Activated T-cell treated with anti-CD3 and anti-CD28 coated beads, Interleukin-2, amount 50 U/mL, for 4 hours (primary cell): ENCODE measurements at places on chromosomes 16 and 17. TPM values are rescaled to one million over a fixed set of nuclear protein-coding genes. Genes with fewer than 3 reads are reported as not detected.

The CDH1 gene
- total RNA-seq: 1.3 TPM

DNA sequence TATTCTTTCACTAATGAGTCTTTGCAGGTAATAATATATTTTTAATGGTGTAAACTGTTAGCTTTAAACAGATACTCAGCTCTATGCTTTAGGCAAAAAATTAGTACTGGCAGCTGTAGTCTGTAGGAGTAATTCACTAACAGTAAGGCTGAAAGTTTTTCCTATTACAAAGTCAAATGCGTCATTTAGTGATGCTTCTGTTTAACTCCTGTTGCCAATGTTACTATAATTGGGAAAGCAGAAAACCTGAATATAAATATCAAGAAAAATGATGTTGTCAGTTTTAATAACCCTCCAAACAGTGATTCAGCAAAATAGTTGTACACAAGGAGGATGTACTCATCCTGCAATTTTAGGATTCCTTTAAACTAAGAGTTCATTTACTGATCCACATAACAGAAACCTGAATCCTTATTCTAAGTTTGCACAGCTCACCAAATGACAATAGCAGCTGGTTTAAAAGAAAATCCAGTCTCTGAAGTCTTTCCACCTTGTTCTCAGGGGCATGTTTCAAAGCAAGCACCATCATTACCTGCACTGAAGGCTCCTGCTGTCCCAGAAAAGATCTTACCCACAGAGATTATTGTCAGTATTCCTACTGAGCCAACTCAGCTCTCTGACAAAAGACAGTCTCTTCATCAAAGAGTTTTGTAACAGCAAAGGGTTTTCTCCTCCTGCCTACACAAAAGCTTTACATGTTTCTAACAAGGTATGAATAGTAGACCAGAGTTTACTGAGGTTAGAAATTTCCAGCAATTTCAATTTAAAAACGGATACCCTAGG, 4.2 kb downstream of the CDR2 start:
- DNase-seq: no peak

The TMC8 gene
- 69.4 TPM for total RNA-seq

The KCNH4 gene
- total RNA-seq: 2.2 TPM

The ITGB4 gene
- 0.63 TPM for total RNA-seq

The GRAP gene
- 6.0 TPM for total RNA-seq

- no peak for DNase-seq
These were observed 59.4 kb downstream of the TMEM114 start for GRCh38 chr16:8530752-8531384.

DNA sequence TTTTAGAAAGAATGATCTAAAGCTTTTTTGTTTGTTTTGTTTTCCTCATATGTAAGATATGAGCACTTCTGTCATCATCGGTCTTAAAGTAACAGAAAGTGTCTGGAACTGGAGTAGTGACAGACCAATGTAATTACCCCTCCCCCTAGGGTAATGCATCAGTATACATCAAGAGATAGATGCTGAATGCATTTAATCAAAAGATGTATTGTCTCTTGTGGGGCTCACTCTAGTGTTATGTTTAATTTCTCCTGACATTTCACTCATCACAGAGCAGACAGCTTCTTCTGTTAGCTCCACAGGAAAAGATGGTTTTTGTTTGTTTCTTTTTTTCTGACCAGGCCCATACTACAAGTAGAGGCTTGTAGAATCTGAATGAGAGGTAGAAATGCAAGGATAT, 168.7 kb upstream of the C17orf78 start:
- DNase-seq: no peak
